ENCODE measurements at places on chromosomes 4 and X.

GRCh38 chrX:113400193-113400704, 559.6 kb upstream of the AMOT start:
- peak; percentile 65 for DNase-seq

GRCh38 chr4:142535009-142535408, 311.1 kb downstream of the INPP4B start:
- peak; percentile 22 for DNase-seq

GRCh38 chr4:22653752-22654151, 39.0 kb upstream of the GBA3 start:
- DNase-seq = no peak

DNA sequence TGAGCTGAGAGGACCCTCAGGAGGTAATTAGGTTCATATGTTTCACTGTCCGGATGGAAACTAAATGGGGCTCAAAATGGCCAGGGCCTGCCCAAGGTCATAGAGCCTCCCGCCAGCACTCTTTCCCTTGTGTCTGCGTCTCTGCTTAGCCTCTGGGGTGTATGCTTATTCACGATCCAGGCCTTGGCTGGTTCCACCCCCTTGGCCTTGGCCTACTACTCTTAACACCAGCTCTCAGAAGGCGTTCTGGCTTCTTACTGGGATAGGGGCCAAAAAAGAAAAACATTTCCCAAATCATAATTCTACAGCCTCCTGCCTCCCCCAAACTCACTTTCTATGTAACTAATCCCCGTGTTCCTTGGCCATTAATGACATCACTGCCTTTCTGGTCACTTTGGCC, 68.8 kb downstream of the RTL5 start:
- no peak for DNase-seq

- DNase-seq = no peak
These were observed 69.6 kb downstream of the FGFBP1 start for GRCh38 chr4:15868826-15869413.

DNA sequence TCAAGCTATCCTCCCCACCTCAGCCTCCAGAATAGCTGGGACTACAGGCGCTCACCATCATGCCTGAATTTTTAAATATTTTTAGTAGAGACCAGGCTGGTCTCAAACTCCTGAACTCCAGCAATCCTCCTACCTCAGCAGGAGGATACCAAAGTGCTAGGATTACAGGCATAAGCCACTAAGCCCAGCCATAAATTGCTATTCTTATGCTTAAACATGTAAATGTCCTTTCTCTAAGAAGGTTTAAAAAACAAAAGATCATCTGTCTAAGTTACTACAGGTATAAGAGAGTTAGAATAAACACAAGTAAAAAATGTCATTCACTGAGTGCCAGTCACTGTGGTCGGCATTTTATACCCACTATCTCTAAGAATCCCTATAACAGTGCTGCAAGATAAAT, 28.3 kb downstream of the PRMT9 start:
- DNase-seq = no peak

DNA sequence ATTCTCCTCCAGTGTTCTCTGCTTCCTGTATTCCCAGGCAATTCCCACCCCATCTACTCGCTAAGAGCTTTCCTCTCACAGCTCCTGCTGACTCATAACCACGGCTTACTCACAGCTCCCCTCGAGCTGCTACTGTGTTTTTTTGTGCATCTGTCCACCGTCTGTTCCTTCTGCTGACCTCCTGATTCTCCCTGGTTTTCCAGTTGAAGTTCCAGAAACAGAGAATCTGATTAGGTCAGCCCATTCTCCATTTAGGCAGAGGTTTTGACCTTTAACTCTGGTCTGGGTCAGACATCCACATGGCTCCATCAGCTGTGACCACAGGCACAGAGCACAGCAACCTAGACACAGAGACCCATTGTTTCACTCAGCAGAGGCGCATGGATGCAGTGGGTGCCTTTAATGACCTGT, 5.5 kb upstream of the SMIM20 start:
- DNase-seq = peak; percentile 86

DNA sequence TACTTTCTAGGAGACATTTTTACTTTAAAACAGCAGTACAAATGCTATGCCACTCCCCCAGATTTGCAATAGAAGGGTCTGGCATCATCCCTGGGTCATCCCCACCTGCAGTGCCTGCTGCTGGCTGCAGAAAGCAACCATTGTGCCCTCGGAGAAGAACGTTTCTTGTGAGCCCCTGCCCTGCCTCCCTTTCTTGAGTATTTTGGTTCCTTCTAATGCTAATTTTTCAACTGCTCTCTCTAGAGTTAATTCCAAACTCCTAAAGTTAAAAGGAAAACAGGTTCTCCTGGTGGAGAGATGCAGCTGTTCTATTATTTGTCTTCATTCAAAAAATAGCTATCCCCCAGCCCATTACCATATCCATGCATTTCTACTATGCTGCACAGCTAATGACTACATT, 107.1 kb downstream of the IDS start:
- no peak for DNase-seq

GRCh38 chrX:129653971-129654651, 645 bp downstream of the APLN start:
- peak; percentile 79 for DNase-seq

- DNase-seq = peak; percentile 61
These were observed 56.8 kb downstream of the RXFP1 start for GRCh38 chr4:158578476-158578875.

DNA sequence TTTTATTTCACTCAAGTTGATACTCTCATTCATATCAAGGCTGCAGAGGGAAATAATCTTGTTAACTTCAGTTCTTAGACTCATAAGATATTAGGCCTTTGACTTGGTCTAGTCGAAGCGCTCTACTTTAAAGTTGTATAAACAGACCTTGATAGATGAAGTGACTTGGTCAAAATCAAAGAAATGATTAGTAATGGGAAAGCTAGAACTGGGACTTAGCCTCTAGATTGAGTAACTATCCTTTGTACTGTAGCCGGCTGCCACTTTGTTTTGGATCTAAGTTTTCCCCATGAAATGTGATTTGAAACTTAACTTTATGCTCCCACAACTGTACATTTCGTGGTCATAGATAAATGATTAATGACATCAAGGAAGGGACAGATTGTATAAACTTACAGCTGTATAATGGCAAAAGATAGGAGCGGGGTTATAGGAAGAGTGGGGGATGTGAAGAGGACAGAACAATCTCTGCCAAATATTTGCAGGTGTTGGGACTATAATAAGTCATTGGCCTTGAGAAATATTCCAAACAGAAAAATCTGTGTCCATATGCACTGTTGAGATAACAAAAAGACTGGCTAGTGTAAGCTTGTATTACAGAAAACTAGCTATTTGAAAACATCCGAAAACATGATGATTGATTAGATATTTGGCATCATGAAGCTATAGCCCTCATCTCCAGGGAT, 17.2 kb downstream of the MID2 start:
- no peak for DNase-seq

GRCh38 chr4:38128478-38129459, 168.6 kb downstream of the PTTG2 start:
- peak; percentile 20 for DNase-seq

DNA sequence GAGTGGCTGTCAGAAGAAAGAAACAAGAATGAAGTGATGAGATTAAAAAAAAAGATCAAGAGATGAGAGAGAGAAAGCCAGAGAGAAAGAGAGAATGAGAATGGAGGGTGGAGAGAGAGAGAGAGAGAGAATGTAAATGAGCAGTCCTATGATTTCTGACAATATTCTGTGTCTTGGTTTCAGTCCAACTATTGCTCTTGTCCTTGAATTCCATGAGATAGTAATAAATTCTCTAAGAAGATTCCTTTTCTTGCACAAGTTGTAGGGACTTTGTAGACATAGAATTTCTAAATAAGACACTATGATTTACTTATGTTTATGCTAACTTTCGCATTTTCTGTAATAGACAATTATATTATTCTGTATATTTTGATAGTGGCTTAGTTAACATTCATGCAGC, 149.6 kb upstream of the CTSO start:
- DNase-seq = no peak
